ENCODE measurements at places on chromosomes 4 and X. TPM values are rescaled to one million over a fixed set of nuclear protein-coding genes. Genes with fewer than 3 reads are reported as not detected.

Gene HS3ST1
- total RNA-seq: 1.1 TPM

Gene TCEAL3
- total RNA-seq: 8.3 TPM

Gene SPP1
- total RNA-seq: not detected

Gene C4orf50
- total RNA-seq: not detected

Gene RRH
- total RNA-seq: not detected

Gene PRRG1
- total RNA-seq: 42.5 TPM

Gene IKBKG
- 14.2 TPM for total RNA-seq

Gene TMEM144
- 6.3 TPM for total RNA-seq

Gene VCX
- not detected for total RNA-seq

Data from bladder microvascular endothelial cell (primary cell).